Regular cardiac myocyte (primary cell): ENCODE measurements at places on chromosomes 6 and 20. TPM values are rescaled to one million over a fixed set of nuclear protein-coding genes. Genes with fewer than 3 reads are reported as not detected.

PROKR2 gene
- total RNA-seq, result not detected in 2 replicates

PKHD1 gene
- total RNA-seq, result under 0.01 TPM in 2 replicates

ELOVL4 gene
- 6.2 and 7.3 TPM in 2 replicates for total RNA-seq

MAS1 gene
- under 0.01 TPM in 2 replicates for total RNA-seq
